ENCODE measurements at places on chromosomes 1 and 21.

DNA sequence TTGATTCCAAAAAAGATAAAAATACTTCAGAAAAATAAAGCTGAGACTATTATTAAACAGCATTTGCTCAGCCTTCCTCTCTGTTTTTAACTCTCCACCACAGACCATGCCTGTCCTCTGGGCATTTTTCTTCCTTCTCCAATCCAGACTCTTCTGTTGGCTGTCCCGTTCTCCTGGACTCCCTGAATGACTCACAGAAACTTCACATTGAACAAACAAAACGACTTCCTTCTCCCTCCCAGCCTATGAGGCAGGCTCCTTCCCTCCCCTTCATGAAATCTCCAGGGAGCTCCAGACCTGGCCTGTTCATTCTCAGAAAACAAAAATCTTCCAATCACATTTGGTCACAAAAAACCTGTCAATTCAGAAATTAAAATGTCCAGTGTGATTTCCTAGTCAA lies 421.3 kb downstream of the NPHP4 start:
- DNase-seq, result no peak

DNA sequence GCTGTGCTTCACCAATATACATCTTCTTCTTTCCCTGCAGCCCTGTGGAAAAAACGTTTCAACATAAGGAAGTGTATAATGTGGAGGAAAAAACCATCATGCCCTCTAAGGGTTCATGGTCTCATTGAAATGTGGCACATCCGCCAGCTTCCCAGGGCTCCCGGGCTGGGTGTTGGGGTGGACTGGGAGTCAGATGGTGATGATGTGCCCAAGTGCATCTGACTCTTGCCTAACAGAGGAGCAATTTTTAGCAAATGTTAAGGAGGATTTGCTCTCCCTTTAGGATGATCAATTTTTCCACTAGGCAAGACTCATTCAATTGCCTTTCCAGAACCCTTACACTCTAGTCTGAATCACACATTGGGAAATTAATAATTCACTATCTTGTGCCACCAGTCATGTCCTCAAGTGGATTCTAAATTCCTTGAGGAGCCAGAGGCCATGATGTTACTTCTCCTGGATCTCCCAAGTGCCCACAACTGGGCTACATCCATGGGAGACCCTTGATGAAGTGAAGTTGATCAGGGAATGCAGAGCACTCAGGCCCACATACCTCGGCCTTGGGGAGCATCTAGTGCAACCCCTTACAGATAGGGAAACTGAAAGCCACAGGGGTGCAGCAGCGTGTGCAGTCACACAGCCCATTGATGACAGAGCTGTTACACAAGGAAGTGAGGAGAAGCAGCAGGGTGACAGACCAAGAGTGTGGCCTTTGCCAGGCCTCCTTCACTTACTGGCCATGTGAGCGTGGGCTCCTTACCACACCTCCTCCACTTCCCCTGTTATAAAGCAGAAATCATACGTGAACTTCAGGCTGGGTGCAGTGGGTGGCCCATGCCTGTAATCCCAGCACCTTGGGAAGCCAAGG lies 100.0 kb upstream of the SLC44A3 start:
- no peak for DNase-seq

DNA sequence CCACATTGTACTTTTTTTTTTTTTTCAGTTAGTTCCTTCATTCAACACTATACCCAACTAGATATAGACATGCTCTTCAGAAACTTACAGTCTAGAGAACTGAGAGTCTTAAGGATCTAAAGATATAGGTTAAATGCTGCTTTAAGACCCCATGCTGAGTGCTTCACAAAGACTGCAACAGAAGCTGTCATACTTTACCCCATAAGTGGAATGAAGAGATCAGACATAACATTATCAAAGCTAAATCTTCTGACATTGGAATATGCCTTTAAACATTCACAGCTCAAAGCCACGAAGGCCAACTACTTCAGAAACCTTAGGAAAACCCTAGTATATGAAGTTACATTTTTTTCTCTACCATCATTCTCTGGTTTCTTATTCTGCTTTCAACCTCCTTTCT lies 666.4 kb downstream of the KCNT2 start:
- no peak for DNase-seq

DNA sequence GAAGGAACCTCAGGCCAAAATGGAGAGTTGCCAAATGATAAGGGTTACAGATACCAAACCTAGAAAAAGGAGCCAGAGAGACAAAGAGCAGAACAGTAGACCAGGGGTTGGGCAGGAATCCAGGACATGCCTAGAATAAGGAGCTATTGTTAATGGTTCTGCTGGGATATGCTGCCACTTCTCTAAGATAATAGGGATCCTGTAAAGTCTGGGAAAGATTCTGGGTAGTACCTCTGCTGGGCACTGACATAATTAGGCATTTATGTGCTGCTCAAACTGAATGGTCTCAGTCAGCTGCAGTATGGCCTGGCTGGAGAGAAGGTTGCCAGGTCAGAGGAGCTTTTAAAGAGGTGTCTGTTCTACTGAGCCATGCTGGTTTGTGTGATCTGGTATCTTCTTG lies 19.9 kb upstream of the NRIP1 start:
- no peak for DNase-seq

All from T-helper 1 cell (primary cell).